ENCODE measurements at places on chromosomes 11 and 22.

- no peak for DNase-seq
Measured at GRCh38 chr11:69686856-69687255, 11.7 kb upstream of the LTO1 start.

DNA sequence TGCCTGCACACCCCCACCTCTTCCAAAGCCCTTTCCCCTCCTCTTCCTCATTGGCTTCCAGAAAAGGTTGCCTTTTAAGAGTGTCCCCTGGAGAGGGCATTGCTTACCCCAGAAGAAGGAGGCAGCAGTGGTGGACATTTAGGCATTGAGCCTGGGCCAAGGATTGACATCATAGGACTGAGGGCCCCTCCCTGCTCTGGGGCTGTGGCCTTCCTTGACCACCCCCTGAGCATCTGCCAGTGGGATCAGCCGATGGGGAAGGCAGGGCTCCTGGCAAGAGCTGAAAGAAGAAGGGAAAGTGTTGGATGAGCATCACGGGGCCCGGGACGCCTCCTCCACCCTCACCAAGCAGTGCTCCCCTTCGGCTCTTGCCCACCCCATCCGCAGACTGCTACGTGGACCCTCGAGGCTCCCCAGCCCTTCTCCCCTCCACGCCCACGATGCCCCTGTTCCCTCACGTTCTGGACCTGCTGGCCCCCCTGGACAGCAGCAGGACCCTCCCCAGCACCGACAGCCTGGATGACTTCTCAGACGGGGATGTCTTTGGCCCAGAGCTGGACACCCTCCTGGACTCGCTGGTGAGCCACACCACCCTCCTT lies 37.4 kb downstream of the ZC3H7B start:
- no peak for DNase-seq

- no peak for DNase-seq
Measured at GRCh38 chr11:35588627-35589026, 29.6 kb upstream of the FJX1 start.

DNA sequence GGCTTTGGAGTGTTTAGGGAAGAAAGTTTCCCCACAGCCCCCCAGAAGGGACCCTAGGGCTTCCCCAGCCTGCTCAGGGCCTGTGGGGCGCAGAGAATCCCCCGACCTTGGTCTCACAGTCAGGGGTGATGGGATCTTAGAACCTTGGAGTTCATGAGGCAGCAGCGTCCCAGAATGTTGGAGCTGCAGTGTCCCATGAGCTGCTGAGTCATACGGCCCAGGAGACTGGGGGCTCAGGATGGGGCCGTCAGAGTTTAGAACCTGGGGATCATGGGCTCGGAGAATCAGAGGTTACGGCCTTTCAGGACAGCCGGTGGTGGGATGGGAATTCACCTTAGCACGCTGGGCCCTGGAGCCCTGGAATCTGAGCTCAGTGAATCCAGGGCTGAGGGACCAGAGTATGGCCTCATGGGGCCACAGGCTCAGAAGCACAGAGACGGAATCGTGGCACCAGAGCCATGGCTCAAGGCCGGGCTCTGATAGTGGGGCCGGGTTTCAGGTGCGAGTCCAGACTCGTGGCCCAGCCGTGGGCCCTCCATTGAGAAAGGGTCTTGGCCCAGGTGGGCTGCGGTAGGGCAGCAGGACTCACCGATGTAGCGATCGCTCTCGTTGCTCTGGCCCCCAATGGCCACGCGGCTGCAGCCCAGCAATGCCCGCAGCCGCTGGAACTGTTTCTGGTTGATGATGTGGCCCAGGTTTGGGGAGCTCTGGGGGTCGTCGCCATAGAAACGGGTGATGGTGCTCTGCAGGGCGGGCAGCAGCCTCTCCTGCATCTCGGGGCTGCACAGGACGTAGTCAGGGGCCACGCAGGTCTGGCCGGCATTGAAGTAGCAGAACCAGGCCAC lies 9.5 kb downstream of the ALDH3B2 start:
- DNase-seq, result no peak

- no peak for DNase-seq
Measured at GRCh38 chr11:77087723-77088225, 14.9 kb upstream of the OMP start.

- DNase-seq, result no peak
Measured at GRCh38 chr22:41411021-41411851, 29.5 kb downstream of the TEF start.

DNA sequence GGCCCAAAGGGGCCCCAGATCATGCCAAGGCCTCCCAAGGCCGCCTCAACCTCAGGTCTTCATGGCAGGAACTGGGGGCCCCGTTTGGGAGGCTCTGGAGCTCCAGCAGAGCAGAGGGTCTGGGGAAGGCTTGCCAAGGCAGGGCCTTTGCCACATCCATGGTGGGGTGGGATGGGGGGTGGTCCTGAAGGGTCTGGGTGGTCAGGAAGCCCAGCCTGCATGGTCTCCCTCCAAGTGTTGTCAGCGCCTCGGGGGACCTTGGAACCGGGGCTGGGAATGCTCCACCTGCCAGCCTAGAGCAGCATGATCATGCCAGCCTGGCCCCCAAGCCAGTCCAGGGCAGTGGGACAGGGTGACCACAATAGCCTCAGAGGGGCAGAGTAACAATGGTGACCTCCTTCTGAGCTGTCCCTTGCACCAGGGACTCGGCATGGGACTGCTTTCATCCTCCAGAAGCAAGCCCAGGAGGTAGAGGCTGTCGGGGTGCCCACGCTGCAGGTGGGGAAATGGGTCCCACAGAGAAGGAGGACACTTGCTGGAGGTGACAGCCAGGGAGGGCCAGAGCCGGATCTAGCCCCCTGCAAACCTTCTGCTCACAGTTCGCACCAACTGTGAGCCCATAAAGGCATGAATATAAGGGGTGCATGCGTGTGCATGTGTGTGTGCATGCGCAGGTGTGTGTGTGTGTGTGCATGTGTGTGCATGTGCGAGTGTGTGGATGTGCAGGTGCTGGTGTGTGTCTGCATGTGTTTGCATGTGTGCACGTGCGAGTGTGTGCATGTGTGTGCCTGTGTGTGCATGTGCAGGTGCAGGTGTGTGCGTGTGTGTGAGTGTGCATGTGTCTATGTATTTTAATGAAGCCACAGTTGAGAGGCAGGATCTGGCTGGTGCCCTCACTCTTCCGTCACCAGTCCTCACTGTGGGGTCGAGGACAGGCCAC lies 63.8 kb downstream of the MYEOV start:
- no peak for DNase-seq

- no peak for DNase-seq
Measured at GRCh38 chr11:119155733-119156492, 7.1 kb downstream of the ABCG4 start.

DNA sequence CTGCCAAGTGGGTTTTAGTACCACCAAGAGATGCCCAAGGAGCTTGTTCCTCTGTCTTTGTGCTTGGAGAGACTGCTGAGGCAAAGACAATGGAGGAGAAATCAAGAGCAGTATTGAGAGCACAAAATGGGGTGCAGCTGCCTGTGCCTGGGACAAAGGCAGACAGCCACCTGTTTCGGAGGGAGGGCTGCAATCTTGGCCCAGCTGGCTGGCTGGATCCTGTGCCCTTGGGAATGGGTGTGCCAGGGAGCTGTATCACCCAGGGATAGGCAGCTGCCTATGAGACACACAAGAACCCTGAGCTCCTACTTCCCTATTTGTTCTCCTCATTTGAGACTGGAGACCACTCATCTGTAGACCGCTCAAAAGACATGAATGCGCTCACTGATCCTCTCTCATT lies 23.3 kb upstream of the CHRM4 start:
- DNase-seq, result no peak

DNA sequence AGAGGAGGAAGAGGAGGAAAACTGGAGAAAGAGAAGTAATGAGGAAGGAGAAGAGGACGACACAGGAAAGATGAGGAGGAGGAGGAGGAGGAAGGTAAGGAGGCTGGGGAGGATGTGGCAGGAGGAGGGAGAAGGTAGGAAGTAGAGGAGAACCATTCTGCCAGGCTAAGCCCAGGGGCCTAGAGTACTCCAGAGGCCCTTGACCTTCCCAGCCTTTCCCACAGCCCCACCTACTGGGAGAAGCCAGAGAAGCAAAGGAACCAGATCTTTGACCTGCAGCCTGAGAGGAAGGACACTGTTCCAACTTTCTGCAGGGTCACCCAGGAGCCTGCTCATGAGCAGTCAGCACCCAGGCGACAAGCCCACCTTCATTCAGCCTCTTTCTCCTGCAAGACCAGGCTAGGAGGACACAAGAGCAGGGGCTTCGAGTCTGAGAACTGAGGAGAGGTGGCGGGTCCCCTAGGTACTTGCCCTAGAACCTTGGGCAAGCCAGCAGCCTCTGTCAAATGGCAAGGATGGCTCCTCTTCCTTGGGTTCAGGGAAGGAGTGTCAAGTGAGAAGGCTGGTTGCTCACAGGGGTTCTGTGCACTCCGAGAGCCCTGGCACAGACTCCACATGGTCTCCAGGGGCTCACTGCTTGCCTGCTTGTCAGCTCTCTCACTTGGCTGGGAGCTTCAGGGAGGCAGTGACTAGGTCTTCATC lies 27.9 kb upstream of the OAF start:
- DNase-seq, result no peak

DNA sequence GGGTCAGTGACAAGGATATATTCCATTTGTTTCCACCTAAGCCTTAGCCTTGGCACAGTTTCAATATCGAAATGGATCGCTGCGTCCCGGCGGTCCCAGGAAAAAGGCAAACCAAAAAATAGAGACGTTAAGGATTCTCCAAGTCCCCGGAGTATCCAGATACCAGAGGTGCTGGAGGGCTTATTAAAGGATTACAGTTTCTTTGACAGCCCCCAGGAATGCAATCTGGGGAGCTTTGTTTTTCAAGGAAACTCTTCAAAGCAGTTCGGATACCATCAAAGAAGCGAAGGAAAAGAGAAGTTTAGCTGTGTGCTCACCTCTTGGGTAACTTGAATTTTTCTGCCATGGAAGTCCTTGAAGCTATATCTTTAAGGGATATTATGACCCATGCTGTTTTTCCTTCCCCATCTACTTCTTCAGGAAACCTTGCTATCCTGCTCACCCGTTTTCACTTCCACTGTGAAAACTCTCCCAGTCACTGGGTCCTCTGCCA lies 600 bp upstream of the GPR83 start:
- no peak for DNase-seq

- no peak for DNase-seq
Measured at GRCh38 chr22:29715240-29715639, 4.6 kb upstream of the CABP7 start.

- peak; percentile 93 for DNase-seq
Measured at GRCh38 chr11:59810189-59810910, at the start of gene MRPL16. Gene MRPL16, minus strand, starts transcription at chr11:59810778. Its CDS starts 120 bp downstream, at chr11:59810658.

DNA sequence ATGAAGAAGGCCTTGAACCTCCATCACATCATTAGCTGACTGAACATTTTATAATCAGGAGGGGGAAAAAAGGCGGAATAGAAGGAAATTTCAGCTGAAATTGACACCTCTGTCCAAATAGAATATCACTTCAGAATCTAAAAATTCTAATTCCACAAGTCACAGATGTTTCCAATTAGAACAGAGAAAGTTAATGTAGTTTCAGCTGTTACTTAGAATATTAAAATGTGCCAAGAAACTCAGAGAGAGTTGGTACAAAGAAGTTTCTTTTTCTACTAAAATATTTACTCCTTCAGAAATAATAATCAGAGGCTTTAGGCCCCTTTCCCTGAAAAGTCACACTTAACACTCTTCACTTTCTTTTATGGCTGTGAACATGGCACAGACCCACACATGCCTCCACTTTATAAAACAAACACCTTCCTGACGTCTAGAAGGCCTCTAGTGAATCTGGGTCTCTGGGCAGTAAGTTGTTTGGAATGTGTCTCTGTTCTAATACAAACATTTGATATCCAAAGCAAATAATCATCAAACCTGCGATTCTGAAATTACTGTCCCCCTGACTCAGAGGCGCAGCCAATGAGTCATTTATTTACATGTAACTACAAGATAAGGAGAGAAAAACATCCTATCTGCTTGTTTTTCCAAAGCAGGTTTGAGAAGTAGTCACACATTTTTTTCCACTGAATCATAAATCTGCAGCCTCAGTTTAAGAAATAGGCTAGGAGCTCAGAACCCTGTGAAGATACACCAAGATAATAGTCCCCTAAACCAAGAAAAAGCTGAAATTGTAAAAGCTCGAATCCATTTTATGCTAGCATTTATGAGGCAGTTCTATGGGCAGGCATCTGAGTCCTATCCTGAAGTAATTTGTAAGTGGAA lies 148.4 kb downstream of the ME3 start:
- DNase-seq, result no peak

- DNase-seq, result no peak
Measured at GRCh38 chr11:16796311-16796710, 57.9 kb downstream of the C11orf58 start.

DNA sequence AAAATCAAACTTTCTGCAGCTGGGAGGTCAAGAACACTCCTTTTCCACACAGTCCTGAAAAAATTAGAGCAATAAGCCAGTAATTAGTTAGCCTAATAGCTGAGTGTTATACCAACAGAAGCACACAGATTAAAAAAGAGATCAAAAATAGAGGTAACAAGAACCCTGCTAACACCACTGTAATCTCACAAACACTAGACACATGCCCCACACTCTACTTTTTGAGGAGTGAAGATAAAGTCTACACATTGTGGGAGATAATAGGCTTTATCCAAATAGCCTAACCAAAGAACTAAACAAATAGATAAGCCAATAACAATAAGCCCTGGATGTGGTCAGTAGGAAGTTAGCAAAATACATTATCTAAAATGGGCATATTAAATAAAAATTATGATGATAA lies 372.7 kb upstream of the ANO5 start:
- no peak for DNase-seq

GRCh38 chr11:27693398-27693797 lies 6.9 kb downstream of the BDNF start:
- DNase-seq, result no peak

- peak; percentile 44 for DNase-seq
Measured at GRCh38 chr11:75325713-75326438, 25.6 kb downstream of the ARRB1 start.

DNA sequence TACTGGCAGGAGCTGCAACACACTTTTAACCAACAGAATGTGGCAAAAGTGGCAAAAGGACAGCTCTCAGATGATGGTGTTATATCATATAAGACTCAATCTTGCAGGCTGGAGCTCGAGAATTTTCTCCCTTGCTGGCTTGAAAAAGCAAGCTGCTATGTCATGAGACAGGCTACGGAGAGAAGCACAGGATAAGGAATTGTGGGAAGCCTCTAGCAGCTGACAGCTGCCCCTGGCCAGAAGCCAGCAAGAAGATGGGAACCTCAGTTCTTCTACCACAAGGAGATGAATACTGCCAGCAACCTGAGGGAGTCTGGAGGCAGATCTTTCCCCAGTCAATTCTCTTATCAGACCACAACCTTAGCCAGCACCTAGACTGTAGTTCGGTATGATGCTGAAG lies 24.6 kb downstream of the FXYD6 start:
- no peak for DNase-seq

- DNase-seq, result no peak
Measured at GRCh38 chr11:114758627-114759026, 80.3 kb downstream of the NXPE2 start.

Measured in common myeloid progenitor, CD34-positive (primary cell).